ENCODE measurements at places on chromosomes 4 and X.
A peak's percentile ranks its signal among the peaks of the same experiment; 100 is the strongest.

DNA sequence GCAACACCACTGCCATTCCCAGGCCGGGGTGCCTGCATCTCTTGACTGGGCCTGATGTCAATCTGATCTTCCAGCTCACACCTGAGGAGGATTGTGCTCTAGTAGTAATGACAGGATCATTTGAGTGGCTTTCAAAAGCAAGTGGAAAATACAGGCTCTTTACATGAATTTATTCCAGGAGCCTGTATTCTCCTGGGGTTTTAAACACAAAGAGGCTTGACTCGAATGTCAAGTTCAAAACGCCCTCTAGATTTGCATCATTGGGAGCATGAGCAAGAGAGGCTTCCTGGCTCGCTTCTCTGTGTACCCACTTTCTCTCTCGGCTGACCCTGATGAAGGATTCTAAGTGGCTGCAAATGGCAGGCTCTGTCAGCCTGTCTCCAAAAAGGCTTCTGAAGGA lies 199.5 kb upstream of the PUDP start:
- no peak for DNase-seq

GRCh38 chr4:174483792-174484191 lies 38.5 kb downstream of the HPGD start:
- no peak for DNase-seq

- no peak for DNase-seq
These were observed 32.4 kb downstream of the OCRL start for GRCh38 chrX:129572422-129572821.

DNA sequence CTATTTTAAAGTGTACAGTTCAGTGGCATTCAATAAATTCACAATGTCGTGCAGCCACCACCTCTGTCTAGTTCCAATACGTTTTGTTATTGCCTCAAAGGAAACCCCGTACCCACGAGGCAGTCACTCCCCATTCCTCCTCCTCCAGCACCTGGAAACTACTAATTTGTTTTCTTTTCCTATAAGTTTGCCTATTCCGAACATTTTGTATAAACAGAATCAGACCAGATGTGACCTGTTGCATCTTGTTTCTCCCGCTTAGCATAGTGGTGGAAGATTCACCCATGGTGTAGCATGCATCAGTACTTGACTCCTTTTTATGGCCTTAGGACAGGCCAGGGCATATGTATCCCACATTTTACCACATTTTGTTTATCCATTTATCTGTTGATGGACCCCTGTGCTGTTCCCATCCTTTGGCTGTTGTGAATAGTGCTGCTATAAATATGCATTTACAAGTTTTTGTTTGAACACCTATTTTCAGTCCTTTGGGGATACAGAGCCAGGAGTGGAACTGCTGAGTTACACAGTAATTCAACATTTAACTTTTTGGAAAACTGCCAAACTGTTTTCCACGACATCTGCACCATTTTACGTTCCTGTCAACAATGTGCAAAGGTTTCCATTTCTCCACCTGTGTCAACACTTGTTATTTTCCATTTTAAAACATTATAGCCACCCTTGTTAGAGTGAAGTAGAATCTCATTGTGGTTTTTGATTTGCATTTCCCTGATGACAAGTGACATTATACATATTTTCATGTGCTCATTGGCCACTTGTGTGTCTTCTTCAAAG lies 57.8 kb upstream of the STX18 start:
- DNase-seq: no peak

GRCh38 chrX:124208660-124209059 lies 123.8 kb upstream of the TEX13D start:
- DNase-seq: no peak

DNA sequence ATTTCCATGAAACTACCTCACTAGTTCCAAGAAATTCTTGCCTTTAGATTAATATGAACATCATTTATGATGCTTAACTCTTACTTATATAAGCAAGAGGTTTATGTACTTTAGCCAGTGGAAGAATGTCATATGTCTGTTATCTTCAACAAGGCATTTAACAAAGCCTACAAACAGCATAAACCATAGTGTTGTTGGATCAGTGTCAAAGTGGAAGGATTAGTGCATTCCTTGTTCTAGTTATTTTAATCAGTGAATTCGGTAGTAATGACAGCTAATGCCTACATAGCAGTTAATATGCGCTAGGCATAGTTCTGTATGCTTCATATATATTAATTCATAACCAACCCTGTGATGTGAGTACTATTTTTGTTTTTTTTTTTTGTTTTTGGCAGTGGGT lies 3.1 kb downstream of the PI4K2B start:
- DNase-seq: no peak

- DNase-seq: no peak
These were observed 29.2 kb upstream of the LARP1B start for GRCh38 chr4:128031756-128032384.

GRCh38 chrX:9355739-9356138 lies 109.1 kb upstream of the TBL1X start:
- DNase-seq: no peak

GRCh38 chrX:118724775-118725174 lies 2.6 kb upstream of the IL13RA1 start:
- DNase-seq: peak; percentile 22

DNA sequence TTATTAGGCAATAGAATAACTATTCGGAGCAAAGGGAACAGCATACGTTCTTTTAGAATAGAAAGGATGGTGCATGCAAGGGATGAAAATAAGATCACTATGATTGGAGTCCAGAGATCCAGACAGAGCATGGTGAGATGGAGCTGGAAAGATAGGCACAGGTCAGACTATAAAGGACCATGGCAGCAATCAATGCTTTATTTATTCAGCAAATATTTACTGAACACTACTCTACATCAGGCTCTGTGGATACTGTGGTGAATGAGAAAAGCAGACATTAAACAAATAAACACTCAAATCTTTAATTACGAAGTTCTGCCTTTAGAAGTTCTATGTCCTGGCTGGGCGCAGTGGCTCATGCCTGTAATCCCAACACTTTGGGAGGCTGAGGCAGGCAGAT lies 44.7 kb upstream of the ACSL4 start:
- no peak for DNase-seq

DNA sequence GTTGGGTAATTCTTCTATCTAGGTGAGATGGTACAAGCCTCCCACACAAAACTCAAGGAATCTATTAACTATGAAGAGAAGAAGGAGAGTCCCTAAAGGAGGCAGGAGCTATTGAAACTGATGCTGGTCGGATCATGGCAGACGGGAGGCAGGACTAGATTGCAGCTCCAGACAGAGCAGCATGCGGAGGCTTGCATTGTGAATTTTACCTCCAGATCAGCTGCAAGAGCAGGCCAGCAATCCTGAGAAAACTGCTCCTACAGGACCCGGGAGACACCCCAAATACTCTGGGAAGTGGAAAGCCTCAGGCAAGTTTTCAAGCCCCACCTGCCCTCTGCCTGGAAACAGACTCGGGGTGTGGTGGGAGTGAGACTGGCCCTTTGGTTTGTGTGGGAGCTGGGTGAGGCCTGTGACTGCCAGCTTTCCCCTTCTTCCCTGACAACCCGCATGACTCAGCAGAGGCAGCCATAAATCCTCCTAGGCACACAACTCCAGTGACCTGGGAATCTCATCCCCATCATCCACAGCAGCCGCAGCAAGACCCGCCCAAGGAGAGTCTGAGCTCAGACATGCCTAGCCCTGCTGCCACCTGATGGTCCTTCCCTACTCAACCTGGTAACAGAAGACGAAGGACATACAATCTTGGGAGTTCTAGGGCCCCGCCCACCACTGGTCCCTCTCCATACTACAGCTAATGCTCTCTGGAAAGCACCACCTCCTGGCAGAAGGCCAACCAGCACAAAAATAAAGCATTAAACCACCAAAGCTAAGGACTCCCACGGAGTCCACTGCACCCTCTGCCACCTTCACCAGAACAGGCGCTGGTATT lies 30.9 kb downstream of the GATB start:
- DNase-seq: peak; percentile 11

- no peak for DNase-seq
These were observed 81.0 kb downstream of the SHROOM2 start for GRCh38 chrX:9867226-9867625.

DNA sequence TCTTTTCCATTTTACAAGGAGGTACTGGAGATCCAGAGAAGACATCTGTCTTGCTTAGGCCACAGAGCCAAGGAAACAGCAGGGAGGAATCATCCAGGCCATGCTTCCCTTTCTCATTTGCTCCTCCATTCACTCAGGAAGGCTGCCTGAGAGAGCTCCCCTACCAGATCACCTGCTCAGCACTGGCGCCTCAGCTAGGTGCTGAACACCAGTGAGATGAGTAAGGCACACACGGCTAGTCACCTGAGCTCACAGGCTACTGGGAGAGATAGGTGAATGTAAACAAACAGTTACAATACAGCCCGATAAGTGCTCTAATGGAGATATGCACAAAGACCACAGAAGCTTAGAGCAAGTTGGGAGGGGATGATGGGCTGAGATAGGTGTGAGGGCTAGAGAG lies 149.8 kb upstream of the ARHGEF9 start:
- DNase-seq: no peak

DNA sequence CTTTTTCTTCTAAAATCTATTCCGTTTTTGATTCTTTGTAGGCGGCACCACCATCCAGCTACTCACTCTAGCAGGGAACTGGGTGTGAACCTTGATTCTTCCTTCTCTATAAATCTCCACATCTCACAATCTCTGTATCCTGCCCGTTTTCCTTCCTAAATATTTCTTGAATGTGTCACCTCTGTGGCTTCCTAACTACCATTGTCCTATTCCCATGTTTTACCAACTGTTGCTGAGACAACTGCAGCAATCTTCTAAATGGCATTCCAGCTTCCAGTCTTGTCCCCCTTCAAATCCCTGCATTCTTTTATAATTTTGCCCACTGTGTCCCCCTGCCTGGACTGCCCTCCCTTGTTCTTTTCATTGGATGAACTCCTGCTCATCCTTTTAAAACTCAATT lies 641.3 kb downstream of the RPA4 start:
- DNase-seq: peak; percentile 53

DNA sequence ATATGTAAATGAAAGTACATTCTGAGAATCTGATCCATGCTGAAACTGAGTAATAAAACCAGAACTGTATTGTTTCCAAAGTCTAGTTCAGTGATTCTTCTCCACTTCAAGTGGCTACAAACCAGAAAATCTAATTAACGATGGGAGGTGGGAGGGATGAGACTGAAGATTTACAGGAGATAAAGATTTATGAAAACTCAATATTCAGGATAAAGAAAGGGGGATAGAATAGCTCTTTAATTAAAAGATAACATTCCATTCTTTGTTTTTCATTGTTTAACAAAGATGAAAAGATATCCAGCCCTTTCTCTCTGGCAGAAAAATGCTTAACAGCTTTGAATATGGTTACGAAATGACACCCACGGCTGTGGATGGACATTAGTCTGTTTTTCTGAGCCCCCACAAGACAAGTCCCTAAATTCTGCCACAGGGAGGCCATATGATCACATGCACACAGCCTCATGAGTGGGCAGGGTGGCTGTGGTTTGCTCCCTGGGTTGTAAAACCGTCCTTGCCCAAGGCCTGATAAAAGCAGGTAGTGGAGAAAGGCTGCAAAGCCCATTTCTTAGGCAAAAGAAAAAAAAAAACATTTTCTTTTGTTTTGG lies 36.4 kb downstream of the TMEM150C start:
- DNase-seq: no peak

DNA sequence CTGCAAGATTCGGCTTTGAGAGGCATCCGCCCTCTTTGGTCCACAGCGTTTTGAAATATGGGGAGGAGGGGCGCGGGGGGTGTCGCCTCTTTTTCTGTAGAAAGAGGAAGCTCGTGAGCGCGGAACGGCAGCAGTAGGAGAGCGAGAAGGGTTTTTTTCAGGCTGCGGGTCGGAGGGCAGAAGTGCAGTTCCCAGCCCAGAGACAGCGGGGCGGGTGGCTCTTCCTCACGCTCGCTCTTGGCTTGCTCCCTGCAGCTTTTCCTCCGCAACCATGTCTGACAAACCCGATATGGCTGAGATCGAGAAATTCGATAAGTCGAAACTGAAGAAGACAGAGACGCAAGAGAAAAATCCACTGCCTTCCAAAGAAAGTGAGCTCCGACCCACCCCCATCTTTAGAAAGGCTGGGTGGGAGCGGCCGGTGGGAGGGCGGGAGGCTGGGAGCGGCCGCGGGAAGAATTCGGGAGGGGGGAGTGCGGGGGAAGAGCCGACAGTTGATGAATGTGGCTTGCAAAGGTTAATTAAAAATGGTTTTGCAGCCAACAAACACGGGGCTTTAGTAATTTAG lies 1.2 kb downstream of the TMSB4X start:
- DNase-seq: peak; percentile 73

- no peak for DNase-seq
These were observed 30.9 kb downstream of the STOX2 start for GRCh38 chr4:183936047-183936446.

GRCh38 chr4:998096-998691 lies 5.0 kb upstream of the SLC26A1 start:
- no peak for DNase-seq

- DNase-seq: peak; percentile 87
These were observed 90.7 kb upstream of the JADE1 start for GRCh38 chr4:128718768-128719167.

Measured in fibroblast of skin of right biceps (primary cell).